ENCODE measurements at places on chromosomes 11 and 22. TPM values are rescaled to one million over a fixed set of nuclear protein-coding genes. Genes with fewer than 3 reads are reported as not detected.

Gene PHLDA2
- polyA plus RNA-seq = 33.0 TPM

DNA sequence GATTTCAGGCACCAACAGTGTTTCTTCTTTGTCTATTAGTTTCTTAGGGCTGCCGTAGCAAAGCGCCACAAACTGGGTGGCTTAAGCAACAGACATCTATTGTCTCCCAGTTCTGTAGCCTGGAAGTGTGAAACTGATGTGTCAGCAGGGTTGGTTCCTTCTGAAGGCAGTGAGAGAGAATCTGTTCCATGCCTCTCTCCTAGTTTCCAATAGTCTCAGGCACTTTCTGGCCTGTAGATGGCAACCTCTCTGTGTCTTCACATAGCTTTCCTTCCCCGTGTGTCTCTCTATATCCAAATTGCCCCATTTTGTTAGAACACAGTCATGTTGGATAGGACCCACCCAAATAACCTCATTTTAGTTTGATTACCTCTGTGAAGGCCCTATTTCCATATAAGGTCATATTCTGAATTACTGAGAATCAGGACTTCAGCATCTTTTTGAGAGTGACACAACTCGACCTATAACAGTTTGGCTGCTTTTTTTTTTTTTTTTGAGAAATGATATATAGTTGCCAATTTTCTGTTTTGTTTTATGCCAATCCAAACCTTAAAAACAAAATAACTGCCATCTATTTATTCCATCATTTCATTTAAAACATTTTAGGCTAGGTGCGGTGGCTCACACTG, 108.2 kb downstream of the SLC36A4 start:
- no peak for DNase-seq

DNA sequence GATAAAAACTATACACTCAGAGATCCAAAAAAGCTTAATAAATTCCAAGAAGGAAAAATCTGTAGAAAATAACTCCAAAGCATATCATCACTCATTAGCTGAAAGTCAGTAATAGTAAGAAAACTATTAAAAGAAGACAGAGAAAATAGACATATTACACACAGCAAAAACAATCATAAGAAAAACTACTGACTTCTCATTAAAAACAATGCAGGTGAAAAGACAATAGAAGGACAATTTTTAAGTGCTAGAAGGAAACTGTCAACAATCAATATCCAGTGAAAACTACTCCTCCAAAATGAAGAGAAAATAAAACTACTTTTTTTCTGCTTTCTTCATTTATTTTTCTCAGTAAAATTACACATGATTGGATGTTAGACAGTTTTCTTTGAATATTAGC, 56.5 kb downstream of the BLID start:
- DNase-seq = no peak

DNA sequence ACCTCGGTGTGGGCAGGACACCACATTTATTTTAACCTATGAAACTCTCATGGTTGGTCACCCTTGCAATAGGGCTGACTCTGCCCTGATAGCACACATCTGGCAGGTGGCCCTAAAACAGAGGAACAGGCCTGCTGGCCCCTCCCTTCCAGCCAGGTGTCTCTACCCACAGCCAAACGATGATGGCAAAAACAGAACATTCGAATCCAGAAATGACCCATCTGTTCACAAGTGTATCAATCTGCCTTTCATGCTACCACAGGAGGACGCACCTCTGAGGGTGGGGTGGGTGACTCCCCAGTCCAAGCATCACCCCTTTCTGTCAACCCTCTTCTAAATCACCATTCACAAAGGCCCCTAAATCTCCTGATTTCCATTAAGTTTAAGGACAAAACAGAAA, 118.1 kb downstream of the ETS1 start:
- DNase-seq = no peak

GRCh38 chr11:19466314-19466713, 225.6 kb upstream of the E2F8 start:
- no peak for DNase-seq

- DNase-seq = no peak
Measured at GRCh38 chr11:69388661-69389060, 92.8 kb upstream of the LINC01488 start.

DNA sequence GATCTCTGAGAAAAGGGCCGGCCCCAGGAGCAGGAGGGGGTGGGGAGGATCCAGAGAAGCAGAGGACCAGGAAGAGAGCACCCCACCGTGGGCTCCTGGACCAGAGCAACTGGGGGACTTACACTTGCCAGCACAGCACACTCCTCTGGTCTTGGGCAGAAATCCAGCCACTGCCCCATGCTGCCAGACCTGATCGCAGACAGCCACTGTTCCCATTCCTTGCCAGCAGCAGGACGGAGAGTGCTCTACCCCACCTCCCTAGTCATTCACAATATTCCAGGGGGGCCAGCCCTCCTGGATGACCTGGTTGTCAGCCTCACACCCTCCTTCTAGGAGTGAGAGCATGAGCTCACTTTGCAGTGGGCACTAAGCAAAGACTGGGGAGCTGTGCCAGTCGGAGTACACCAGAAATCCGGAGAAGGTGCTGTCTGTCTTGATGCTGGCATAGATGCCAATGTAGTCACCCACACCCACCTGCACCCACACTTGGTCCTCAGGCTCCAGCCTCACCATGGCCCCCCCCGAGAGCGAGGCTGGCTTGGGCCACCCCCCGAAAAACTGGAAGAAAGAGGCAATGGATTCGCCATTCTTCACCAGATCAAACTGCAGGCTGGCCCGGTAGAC, 1.6 kb downstream of the C1QTNF5 start:
- no peak for DNase-seq

DNA sequence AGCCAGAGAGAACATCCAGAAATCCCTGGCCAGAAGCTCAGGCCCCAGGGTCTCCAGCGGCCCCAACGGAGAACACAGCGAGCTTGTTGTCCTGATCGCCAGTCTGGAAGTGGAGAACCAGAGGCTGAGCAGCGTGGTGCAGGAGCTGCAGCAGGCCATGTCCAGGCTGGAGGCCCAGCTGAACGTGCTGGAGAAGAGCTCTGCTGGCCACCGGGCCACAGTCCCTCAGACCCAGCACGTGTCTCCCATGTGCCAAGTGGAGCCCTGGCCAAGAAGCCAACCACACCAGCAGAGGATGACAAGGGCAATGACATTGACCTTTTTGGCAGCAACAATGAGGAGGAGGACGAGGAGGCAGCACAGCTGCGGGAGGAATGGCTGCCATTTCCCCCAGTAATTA, 20.6 kb upstream of the SCGB1D1 start:
- no peak for DNase-seq

Gene SLC35F2
- 15.4 TPM for polyA plus RNA-seq

DNA sequence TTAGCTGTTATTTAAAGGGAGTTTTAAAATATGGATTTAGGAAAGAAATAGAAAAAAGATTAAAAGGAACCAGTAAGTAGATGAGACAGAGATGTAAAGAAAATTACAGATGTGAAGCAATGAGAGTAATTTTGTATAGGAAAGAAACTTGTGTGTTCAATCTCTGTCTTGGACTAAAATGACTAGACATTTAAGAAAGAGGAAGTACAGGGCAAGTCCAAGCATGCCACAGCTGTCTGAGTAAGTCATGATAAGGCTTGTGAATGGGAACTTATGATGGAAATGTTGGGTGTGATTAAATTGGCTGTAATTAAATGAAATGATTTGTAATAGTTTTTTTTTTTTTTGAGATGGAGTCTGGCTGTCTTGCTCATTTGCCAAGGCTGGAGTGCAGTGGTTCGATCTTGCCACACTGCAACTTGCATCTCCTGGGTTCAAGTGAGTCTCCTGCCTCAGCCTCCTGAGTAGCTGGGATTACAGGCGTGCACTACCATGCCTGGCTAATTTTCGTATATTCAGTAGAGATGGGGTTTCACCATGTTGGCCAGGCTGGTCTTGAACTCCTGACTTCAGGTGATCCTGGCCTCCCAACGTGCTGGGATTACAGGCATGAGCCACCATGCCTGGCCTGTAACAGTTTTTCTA, 5.9 kb upstream of the ACY3 start:
- DNase-seq = no peak

Gene OR52E8
- polyA plus RNA-seq = not detected
